Vagina (tissue), 2 donors: ENCODE measurements at places on chromosomes 2 and 18. TPM values are rescaled to one million over a fixed set of nuclear protein-coding genes. Genes with fewer than 3 reads are reported as not detected.

Gene CFAP221
- 3.9 TPM for total RNA-seq

DNA sequence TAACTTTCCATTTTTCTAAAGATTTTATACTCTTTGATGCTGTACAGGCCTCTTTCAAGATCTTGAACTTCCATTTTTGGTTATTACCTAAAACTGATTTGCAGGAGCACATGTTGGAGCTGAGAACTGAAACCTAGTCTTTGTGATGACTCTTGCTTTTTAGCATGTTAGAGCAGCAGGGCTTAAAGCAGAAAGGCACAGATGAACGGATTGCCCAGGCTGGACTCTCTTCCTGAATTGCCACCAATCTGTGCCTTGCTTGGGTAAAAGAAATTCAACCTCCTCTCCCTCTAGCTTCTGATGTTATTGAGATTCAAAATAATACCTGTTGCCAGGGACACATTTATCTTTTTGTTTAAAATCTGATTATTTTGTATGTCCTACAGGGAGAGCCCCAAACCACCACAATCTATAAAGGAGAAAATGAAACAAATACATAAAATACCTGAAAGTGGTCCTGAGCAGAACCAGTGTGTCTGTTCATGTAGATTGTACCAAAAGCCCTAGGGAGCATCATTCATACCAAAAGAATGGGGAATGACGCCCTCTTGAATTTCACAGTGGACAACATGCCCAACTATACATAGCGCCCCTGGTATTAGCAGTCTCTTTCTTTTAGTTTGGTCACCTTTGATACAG lies 277.0 kb upstream of the MAP2 start:
- DNase-seq = no peak

- no peak for DNase-seq
Observed at GRCh38 chr2:55164534-55165480, 67.3 kb downstream of the CLHC1 start.

DNA sequence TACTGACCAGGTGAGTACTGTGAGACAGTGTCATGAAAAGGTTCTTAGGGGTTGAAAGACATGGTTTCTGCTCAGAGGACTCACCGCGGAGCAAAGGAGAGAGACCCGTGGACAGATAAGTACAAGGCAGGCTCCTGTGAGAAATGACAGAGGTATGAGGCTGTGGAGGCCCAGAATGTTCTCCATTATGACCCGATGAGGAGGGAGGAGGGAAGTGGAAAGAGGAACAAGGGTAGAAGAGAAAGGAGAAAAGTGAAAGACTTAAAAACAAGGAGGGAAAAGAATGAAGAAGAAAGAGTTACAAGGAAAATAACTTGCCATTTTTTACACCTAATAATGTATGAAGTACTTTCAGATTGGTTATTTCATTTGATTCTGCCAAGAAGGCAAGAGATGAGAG lies 29.8 kb downstream of the MAPRE3 start:
- no peak for DNase-seq

Gene SLC9A4
- not detected for total RNA-seq

GRCh38 chr18:13276530-13277520 lies 58.3 kb downstream of the LDLRAD4 start:
- DNase-seq = no peak

GRCh38 chr2:171521361-171522051 lies 768 bp upstream of the CYBRD1 start:
- DNase-seq = no peak

Gene LBX2
- total RNA-seq = not detected

DNA sequence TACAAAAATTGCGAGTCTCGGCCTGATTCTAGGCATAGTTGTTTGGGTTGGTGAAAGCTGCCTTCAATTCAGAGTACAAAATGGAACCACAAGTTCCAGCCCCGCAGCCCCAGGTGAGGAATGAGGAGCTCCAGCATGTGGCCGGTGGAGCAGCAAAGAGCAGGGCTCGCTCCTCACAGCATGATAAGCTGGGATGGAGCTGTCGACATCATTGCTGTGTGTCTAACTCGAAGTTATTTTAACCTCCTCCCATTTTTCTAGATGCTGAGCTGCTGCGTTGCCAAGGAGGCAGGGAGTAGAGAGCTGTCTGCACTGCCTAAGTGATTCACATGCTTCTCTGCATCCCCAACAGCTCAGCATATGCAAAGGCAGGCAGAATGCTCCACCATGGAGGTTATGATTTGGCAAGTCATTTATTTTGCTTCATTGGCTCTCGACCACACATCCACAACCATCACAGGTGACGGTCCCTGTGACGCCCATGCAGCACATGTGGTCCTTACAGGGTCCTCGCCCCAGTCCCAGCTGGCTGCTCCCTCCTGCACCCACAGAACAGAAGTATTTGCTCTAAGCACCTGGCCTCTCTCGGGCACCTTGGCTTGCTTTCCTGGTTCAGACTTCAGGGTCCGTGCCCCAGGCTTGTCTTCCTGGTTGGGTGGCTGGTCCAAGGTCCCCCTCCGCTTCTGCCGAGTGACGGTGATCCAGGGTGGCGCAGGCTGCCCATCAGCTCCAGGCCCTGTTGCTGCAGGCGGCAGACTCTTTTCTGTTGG lies 66.0 kb upstream of the MGAT4A start:
- DNase-seq = peak; percentile 69

DNA sequence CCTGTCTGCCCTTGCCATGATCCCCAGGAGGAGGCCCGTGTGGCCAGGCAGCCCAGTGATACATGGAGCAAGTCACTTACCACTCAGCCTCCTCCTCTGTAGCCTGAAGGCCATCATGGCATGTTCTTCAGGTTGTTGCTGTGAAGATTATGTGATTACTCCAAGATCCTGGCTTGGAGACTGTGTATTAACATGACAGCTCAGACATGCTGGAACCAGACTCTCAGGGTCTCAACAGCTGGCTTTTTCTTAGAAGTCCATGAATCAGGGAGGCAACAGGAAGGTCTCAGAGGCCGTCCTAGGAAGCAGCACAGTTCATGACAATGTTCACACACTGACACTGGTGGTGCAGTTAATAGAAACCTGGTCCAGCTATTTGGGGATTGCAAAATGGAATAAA lies 158.6 kb upstream of the TWIST2 start:
- no peak for DNase-seq

- DNase-seq = peak; percentile 83
Observed at GRCh38 chr2:72143441-72144273, 4.0 kb downstream of the CYP26B1 start.
